ENCODE measurements at places on chromosomes 3 and 15.

DNA sequence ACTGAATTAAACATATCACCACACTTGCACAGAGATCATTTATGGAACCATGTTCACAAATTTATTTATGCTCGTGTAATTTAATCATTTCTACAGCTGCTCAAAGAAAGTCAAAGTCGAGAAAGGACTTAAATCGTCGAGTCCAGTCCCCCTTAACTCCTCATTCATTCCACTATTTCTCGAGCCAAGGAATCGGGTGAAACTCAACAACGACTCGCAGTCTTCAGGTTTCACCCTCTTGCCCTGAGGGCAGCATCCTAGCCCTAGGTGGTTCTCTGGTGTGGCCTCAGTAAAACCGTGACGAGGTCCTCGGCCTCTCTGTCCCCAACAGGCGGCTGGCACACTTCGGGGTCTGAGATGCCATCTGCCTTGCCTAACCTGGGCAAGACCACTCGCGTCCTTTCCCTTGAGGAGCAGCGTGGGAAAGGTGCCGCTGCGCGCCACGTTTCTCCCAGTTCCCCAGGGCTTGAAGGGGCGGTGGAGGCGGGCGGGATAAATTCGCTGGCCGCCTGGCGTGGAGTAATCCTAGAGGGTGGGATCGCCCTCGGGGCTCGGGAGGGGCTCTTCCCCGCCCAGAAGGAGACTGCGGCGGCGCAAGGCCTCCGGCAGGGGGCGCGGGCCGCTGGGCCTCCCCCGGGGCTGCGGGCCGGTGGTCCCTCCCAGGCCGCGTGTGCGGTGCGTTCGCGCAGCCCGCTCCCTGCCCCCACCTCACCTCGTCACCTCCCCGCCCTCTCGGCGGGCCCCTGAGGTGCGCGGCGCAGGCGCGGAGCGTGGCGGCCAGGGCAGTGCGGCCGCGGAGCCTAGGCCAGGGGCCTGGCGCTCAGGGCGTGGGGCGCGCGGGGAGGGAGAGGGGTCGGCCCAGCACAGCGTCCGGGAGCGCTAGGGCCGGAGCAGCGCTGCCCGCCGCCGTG, at the start of gene ZNF639:
TSS of gene ZNF639 (plus strand) at position 746 of the 911 bp plus-strand sequence. CDS start 5,263 bp downstream, outside the sequence.
- peak; percentile 90 for DNase-seq

DNA sequence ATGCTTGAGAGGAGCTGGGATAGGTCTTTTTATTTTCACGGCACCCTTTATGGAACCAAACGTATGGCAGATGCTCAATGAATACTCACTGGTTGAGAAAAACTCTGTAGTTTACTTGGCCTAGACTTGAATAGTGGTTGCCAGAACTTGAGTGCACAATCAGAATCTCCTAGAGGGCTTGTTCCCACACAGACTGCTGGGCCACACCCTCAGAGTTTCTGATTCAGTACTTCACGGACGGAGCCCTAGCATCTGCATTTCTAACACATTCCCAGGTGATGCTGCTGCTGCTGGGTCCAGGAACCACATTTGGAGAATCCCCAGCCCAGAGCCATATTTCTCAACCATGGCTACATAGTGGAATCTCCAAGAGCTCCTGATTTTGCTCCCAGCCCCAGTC, 24.6 kb downstream of the CA12 start:
- no peak for DNase-seq

DNA sequence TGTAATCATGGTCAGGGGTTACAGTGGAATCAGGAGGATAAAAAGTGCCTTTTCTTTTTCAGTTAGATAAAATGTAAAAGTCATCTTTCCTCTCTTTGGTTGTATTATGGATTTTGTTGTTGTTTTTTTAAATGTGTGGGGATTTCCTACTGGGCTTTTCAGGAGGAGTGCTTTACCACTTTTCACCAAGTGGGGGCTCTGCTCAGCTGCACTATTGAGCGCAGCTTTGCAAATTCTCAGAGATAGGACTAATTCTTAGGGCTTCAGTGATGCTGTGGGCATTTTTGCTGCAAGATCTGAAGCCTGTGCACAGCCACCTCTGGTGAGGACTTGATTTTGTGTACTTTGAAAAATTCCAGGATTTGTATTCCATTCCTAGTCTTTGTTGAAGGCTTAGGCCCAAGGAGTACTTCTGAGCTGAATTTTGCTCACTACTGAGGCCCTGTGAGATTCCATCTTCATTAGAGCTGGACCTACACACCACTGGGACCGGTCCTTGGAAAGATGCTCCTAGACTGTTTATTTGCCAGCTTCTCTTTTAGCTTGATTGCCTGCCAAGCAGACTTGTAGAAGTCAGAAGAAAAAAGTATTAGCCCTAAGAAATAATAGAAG, 7.5 kb downstream of the GNB5 start:
- peak; percentile 39 for DNase-seq

GRCh38 chr15:95724908-95725633, 605.4 kb upstream of the NR2F2 start:
- DNase-seq, result no peak

GRCh38 chr15:60704129-60704528, 225.2 kb upstream of the ICE2 start:
- no peak for DNase-seq

DNA sequence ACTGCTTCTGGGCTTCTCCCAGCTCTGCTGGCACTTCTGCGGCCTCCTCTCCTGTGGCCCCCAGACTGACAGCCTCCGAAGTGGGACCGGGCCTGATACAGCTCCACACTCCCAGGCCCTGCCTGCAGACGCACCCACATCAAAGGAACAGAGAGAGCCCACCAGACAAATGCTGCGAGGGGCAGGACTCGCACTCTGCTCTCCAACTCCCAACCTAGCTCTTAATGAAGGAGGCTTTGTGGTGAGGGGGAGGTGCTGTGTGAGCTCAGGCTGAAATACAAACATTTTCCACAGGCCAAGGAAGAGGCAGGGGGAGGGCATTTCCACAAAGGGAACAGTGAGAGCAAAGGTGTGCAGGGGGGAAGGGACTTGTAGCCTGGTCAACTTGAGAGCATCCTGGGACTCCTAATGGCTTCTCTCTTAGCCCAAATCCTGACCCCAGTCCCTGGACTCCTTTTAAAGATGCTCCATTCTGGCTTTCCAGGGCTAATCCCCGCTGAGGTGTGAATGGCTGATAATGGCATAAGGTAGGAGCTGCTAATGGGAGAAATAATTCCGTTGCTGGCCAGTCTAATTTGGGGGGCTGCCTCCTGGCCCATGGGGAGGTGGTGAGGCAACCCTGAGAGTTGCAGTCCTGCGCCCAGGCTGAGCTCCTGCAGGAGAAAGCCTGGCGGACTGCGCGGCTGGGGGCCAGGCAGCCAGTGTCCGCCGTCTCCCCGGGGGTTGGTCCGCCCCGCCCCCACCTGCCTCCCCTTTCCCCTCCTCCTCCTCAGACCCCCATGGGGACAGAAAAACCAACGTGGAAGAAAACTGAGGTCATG, 9.6 kb downstream of the LINGO1 start:
- no peak for DNase-seq

DNA sequence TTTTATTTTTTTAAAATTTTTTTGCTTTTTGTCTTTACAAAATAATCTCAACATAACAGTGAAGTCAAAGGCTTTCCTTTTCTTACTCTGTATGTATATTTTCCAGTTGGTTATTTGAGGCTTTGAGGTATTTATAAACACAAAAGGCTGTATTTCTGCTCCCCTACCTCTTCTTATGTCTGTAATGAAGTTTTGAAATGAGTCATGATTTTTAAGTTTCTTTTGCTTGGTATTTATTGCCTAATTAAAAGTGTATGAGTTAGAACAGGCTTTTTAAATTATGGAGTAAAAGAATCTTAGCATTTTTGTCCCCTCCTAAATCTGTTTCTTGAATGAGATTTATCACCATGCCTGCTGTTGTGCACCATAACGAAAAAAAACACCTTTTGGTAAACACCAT, 66.0 kb downstream of the DCUN1D1 start:
- DNase-seq, result no peak

DNA sequence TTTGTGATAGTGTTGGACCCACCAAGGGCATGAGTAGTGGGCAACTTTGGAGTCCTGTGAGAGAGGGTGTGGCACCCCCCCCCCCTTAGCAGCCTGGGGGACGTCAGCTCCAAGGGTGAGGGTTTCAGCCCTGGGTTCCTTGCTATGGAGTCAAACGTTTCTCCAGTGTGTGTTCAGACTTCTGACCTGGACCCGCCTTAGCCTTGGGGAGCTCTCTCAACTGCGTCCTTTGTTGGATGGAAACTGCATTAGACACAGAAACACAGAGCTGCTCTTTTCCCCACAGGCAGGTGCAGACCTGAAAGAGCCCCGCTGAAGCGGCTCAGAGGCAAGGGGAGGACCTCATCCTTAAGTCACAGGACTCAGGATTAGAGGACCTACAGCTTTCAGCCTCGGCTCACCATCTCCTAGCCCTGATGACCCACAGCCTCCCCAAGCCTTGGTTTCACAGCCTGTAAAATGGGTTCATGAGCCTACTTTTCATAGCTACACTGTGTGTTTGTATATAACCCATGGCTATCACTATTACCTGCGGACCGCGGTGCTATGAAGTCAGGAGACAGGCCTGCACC, 19.9 kb downstream of the ZNF710 start:
- DNase-seq, result no peak

DNA sequence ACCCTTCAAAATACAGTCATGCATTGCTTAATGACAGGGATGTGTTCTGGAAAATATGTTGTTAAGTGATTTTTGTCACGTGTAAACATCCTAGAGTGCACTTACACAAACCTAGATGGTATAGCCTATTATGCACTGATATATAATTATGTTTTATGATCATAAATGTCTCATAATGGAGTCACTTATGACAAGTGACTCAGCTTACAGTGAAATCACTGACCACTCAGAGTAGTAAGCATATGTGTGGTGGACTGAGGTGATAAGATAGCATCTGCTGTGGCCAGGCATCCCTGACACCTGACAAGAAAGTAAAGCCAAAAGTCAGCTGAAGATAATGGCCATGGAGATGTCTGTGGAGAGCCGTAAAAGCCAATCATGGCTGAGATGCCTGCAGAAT, 5.4 kb downstream of the ACAD11 start:
- DNase-seq, result no peak

GRCh38 chr15:60385620-60386552, 11.9 kb downstream of the ANXA2 start:
- no peak for DNase-seq

DNA sequence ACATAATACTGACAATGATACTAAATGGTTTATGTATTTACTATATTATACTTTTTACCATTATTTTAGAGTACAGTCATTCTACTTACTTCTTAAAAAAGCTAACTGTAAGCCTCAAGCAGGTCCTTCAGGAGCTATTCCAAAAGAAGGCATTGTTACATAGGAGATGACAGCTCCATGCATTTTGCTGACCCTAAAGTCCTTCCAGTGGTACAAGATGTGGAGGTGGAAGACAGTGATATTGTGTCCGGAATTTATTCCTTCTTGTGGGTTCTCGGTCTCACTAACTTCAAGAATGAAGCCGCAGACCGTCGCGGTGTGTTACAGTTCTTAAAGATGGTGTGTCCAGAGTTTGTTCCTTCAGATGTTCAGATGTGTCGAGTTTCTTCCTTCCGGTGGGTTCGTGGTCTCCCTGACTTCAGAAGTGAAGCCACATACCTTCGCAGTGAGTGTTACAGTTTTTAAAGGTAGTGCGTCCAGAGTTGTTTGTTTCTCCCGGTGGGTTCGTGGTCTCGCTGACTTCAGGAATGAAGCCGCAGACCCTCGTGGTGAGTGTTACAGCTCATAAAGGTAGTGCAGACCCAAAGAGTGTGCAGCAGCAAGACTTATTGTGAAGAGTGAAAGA, 20.9 kb downstream of the AVEN start:
- peak; percentile 34 for DNase-seq

DNA sequence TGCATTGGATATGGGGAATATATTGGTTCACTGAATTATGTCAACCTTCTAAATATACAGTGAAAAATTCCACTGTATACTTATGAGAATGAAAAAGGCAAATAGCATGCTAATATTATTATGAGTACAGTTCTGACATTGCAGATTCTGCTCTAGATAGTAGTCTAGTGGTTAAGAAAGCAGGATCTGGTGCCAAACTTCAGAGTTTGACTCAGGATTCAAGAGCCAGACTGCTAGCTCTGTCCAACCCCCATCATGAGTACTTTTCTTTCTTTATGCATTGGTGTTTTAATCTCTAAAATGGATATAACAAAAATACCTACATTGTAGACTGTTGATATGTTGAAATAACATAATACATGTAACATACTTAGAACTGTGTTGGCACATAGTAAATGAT, 57.3 kb upstream of the PLSCR4 start:
- DNase-seq, result no peak

DNA sequence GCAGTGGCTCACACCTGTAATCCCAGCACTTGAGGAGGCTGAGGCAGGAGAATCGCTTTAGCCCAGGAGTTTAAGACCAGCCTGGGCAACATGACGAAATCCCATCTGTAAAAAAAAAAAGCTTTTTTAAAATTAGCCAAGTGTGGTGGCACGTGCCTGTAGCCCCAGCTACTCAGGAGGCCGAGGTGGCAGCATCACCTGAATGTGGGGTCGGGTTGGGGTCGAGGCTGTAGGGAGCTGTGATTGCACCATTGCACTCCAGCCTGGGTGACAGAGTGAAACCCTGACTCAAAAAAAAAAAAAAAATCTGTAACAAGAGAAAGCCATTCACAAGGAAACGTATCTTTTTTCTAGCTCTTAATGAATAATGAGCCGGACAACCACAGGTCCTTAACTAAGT, 74.7 kb upstream of the DLG1 start:
- no peak for DNase-seq

DNA sequence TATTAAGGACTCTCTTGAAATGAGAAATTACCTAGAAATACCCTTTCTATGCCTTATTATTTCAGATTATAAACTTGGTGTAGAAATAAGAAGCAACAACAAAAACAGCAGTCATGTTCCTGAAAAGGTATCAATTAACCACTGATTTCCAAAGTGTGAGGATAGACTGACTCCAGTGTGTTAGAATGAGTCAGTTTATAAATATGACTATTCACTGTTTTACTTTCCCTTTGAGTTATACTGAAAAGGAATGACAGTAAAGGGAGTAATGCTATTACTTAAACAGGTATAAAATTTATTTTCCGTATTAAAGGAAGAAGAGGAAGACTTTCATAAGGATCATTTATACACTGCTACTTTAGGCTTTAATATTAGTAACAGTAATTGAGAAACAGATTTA, 12.9 kb downstream of the GMNC start:
- DNase-seq, result no peak

- DNase-seq, result no peak
Observed at GRCh38 chr15:32105258-32106241, 75.2 kb downstream of the CHRNA7 start.

- no peak for DNase-seq
Observed at GRCh38 chr3:148938936-148939335, 52.4 kb upstream of the GYG1 start.

All from stimulated activated CD4-positive, alpha-beta T cell treated with anti-CD3 and anti-CD28 coated beads, Interleukin-15, amount 100 ng/mL, for 24 hours (primary cell).